Kidney tubule cell (primary cell): ENCODE measurements at places on chromosomes 5 and 9.
A peak's percentile ranks its signal among the peaks of the same experiment; 100 is the strongest.

GRCh38 chr5:137279521-137280231 is 219.4 kb downstream of the SPOCK1 start:
- DNase-seq: peak; percentile 47

DNA sequence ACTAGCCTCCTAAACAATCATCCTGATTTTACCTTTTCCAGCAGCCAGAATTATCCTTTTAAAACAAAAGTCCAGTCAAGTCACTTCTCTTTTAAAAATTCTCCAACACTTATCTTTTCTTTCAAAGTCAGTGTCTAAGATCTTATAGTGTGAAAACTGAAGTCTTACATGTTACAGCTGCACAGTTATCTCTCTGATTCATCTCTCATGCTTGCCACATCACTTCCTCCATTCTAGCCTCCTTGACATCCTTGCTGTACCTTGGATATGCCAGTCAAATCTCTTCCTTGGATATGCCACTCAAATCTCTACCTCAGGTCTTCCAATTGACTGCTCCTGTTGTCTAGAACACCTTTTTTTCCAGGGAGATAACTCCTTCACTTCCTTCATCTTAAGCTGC is 361.7 kb upstream of the FTMT start:
- no peak for DNase-seq

DNA sequence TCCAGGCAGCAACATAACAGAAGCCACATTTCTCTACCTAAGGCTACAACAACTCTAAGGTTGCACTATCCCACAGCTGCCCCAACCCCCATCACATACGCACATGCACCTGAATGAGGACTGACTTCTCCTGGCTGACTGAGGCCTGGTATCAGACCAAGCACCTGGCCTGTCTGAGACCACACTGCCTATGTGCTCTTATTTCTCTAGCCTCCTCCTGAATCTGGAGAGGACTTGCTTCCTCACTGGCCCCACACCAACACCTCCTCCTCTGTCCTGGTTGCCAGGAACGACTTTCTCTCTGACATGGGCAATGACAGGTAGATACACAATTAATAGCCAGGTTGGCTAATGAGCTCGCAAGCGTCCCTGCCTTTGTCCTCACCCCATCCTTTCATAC is 14.9 kb upstream of the VDAC1 start:
- DNase-seq: no peak

DNA sequence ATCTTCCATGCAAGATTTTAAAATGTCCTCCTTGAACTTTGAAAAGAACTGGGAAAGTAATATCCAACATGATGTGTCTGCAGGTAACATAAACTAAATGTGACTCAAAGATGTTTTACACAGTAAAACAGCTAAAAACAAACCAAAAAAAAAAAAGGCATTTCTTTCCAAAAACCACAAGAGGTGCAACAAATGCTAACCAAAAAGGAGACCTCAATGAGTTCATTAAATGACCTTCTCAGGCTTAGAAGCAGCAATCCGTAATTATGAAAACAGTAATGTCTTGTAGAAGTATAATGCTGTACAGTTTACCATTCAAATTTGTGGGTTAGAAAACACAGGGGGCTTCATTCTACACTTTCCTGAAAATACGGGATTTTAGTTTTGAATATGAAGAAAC is 2.5 kb downstream of the RNF145 start:
- no peak for DNase-seq

GRCh38 chr5:76787237-76787636 is 31.6 kb upstream of the F2RL1 start:
- peak; percentile 72 for DNase-seq

DNA sequence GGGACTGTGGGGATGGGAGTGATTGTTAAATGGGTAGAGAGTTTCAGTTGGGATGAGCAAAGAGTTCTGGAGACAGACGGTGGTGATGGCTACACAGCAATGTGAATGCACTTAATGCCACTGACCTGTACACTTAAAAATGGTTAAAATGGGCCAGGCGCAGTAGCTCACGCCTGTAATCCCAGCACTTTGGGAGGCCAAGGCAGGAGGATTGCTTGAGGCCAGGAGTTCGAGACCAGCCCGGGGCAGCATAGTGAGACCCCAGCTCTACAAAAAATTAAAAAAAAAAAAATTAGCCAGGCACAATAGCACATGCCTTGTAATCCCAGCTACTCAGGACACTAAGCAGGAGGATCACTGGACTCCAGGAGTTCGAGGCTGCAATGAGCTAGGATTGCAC is 7.7 kb downstream of the LMAN2 start:
- DNase-seq: no peak

- DNase-seq: peak; percentile 18
Measured at GRCh38 chr5:136210259-136210658, 17.3 kb upstream of the SMIM32 start.

GRCh38 chr5:73528248-73528647 is 30.0 kb downstream of the BTF3 start:
- no peak for DNase-seq

- peak; percentile 48 for DNase-seq
Measured at GRCh38 chr5:34789021-34789531, 49.9 kb upstream of the TTC23L start.

DNA sequence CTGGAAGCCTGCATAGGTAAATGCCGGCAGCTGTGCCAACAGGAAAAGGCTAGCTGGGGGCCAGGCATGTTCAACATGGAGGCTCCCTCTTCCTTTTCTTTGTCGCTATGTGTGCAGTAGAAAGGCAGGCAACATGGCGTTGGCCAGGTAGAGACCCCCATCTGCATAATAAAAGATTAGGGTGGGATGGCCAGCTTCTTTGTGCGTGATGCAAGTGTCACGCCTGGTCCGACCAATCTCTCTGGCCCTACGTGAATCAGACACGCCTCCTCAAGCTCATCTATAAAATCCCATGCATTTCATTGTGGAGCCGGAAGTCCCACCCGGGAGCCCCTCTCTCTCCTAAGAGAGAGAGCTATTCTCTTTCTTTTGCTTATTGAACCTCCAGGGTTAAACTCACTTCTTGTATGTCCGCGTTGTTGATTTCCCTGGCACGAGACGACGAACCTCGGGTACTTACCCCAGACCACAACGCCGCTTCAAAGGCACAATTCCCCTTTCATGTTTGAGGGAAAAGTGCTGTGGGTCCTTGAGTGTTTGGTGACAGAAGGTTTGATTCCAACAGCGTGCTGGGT is 25.0 kb upstream of the C5orf47 start:
- DNase-seq: peak; percentile 52

DNA sequence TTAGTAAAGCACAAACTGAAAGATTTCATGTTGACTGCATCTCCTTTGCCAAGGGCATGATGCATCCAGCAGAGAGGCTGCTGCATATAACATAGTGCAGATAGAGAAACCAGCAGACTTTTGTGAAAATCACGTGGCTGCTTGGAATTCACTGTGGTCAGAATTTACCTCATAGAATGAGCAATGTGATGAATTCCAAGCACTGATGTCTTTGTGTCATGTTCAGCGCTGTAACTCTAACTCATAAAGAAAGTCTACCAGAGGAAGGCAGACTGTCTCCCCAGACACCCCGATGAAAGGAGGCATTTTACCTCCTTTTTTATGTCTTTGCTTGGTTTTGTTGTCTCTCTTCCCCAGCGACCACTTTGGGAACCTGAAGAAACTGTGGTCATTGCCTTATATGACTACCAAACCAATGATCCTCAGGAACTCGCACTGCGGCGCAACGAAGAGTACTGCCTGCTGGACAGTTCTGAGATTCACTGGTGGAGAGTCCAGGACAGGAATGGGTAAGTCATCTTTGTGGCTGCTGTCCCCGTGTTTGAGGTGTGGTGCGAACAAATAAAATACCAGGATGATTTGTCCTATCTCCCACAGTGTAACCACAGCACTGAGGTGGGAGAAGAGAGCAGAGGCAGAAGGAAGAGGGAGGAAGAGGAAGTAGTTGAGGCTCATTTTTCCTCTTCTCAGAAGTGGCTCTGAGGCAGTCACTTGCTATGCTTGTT is 42.0 kb downstream of the ITK start:
- DNase-seq: peak; percentile 47

GRCh38 chr5:163569284-163569683 is 63.9 kb downstream of the MAT2B start:
- DNase-seq: peak; percentile 9

GRCh38 chr9:120343416-120343815 is 236.6 kb downstream of the CDK5RAP2 start:
- DNase-seq: no peak

DNA sequence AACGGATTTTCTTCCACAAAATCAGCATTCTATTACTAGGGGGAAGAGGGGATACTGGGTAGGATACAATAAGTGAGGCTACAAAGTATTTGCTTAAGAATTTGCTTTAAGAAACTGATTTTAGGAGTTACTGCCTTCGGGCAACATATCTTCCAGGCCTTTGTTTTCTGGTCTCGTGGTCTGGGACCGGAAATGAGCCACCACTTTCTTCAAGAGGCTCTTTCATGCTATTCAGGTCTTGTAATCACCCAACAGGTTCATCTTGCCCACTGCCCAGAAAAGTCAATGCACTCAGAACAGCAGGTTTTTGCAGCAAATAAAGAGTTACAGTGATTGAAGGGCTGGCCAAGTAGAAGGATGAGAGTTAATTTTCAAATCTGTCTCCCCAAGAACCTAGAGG is 6.6 kb upstream of the AOPEP start:
- DNase-seq: no peak

DNA sequence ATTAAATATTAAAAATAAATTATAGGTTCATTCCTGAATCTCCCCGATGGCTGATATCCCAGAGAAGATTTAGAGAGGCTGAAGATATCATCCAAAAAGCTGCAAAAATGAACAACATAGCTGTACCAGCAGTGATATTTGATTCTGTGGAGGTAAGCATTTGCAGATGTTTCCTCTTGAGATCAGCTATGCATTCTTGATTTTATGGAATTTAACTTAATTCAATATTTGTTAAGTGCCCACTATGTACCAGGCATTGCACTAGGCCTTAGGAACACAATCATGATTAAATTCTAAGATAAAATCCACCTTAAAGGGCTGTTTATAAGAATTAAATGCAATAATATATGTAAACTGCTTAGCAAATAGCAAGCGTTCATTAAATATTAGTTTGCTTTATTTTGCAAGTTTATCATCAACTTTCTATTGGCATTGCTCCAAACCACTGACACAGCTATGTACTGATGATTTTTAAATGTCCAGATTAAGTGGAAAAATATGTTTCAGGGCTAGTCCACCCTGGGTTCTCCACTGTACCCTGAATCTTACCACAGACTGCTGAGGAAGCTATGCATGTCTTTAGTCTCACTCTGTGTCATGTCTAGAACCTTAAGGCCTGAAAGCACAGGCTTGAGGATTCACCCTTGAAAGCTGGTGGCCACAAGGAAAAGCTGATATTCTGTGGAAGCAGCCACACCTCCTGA is 33.2 kb downstream of the SLC22A4 start:
- DNase-seq: peak; percentile 37

DNA sequence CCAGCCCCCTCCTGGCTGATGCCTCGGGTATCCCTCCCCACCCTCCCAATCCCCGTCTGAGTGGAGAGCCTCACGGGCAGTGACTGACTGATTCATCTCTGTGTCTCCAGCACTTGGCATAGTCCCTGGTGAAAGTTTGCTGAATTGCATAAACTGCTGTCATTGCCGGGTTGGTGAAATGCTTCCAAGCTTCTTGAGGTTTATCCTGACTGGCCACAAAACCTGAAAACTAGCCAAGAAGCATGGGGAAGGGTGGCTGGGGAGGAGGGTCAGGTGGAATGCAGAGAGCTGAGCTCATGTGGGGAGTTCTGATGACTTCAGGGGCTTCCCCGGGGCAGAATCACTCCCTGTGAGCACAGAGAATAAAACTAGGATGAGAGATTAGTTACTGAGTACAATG is 56.9 kb upstream of the GGTA1 start:
- peak; percentile 100 for DNase-seq

DNA sequence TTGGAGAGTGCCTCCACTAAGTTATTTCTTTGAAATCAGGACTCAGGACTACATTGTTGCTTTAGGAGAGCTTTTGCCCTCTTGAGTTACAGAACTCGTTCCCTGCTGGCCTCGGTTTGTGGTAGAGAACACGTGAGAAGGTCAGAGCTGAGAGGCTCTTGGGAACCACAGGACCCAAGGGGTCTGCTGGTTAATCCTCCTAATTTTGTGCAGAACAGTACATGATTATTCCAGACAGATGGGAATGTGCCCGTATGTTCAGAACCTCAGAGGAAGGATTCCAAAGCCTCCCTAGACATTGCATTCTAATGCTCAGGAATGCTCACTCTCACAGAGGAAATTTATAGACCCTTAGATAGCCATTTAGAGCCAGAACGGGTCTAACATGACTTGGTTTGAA is 25.2 kb upstream of the BASP1 start:
- no peak for DNase-seq

- DNase-seq: no peak
Measured at GRCh38 chr5:175700991-175701390, 43.1 kb downstream of the HRH2 start.

DNA sequence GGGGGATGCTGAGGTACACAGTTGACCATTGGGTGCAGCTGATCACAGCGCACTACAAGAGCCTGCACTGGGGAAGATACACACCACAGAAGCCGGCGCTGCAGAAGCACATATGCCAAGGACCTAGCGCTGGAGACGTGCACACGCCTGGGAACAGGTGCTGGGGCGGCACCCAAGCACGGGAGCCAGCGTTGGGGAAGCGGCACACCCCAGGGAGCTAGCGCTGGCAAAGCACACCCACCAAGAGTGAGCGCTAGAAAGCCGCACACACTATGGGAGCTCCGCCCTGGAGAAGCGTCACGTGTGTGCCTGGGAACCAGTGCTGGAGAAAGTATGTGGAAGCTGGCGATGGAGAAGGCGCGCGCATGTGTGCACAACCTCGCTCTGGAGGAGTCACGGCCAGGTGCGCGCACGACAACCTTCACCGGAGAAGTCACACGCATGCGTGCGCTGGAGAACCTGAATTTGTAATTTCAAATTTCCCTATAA is 4.5 kb downstream of the FANCC start:
- peak; percentile 87 for DNase-seq

DNA sequence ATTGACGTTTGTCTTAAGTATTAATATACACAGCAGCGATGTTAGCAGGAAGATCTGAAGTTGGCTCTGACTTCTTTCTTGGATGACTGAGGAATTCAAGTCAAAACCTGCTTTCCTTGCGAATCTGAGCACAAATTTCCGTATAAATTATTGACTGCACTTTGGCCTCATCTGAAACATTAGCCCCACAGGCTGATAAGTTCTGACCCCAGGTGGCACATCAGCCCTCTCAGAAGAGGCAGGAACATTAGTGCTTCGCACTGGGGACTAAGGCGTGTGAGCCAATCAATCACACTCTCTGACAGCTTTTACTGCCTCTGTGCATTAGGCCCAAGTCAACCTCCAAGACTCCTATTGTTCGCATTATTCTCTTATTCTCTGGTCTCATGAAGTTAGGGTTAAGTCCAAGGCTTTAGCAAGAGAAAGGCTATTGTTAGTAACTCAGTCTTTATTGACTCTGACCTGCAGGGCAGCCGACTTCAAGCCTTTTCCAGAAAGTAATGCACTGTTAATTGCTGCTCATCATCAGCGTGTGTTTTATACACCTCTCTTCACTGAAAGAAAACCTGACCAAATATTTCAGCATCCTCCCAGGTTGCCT is 84.2 kb downstream of the ZNF608 start:
- DNase-seq: peak; percentile 57

GRCh38 chr9:31574006-31574765 is 810.3 kb upstream of the ACO1 start:
- DNase-seq: peak; percentile 55
